Cortex of kidney (tissue), 1 donor: ENCODE measurements at places on chromosomes 12 and 14.

GRCh38 chr12:49304161-49304560 lies 9.2 kb downstream of the PRPH start:
- no peak for DNase-seq

DNA sequence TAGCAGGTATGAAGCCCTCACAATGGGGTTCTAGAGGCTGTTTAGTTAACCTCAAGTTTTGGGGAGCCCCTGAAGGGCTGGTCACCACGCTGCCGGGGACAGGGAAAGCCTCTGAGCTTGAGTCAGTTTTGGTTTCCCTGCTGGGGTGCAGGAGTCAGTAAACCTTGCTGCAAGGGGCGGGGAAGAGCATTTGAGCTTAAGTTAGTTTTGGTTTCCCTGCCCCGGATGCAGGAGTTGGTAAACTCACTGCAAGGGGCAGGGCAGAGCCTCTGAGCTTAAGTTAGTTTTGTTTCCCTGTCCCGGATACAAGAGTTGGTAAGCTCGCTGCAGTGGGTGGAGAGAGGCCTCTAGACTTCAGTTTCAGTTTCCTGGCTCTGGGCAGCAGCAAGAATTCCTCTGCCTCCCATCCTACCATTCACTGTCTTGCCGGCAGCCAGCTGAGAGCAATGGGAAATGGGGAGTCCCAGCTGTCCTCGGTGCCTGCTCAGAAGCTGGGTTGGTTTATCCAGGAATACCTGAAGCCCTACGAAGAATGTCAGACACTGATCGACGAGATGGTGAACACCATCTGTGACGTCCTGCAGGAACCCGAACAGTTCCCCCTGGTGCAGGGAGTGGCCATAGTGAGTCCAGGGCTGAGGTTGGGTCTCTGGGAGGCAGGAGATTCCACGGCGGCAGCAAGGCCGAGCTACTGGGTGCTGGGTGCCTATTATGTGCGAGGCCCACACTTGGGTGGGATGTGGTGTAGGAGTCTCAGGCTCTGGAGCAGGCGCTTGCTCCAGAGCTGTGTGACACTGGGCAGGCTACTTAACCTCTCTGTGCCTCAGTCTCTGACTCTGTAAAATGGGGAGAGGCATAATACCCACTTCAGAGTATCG lies at the start of gene OAS2:
OAS2 (plus strand) TSS at position 357 of the 878 bp plus-strand sequence; CDS start at position 447, 90 bp downstream.
- no peak for DNase-seq

GRCh38 chr12:42996869-42997431 lies 407.4 kb upstream of the PRICKLE1 start:
- no peak for DNase-seq

GRCh38 chr12:101927036-101927435 lies 49.7 kb downstream of the DRAM1 start:
- no peak for DNase-seq

DNA sequence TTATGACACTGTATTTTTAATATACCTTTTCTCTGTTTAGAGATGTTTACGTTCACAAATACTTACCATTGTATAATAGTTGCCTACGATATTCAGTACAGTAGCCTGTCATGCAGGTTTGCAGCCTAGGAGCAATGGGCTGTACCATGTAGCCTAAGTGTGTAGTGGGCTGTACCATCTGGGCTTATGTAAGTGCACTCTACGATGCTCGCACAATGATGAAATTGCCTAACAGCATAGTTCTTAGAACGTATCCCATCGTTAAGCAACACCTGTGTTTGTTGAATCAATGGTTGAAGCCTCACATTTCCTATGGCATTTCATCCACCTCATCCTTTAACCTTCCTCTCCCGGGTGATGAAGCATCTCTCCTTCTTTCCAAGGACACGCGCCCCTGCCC lies 12.5 kb upstream of the EML1 start:
- no peak for DNase-seq

- DNase-seq: no peak
Measured at GRCh38 chr12:101305226-101305779, 25.4 kb downstream of the UTP20 start.

- DNase-seq: no peak
Measured at GRCh38 chr12:106736051-106736957, 38.2 kb upstream of the RIC8B start.

GRCh38 chr12:88202500-88202899 lies 60.4 kb downstream of the TMTC3 start:
- DNase-seq: no peak

DNA sequence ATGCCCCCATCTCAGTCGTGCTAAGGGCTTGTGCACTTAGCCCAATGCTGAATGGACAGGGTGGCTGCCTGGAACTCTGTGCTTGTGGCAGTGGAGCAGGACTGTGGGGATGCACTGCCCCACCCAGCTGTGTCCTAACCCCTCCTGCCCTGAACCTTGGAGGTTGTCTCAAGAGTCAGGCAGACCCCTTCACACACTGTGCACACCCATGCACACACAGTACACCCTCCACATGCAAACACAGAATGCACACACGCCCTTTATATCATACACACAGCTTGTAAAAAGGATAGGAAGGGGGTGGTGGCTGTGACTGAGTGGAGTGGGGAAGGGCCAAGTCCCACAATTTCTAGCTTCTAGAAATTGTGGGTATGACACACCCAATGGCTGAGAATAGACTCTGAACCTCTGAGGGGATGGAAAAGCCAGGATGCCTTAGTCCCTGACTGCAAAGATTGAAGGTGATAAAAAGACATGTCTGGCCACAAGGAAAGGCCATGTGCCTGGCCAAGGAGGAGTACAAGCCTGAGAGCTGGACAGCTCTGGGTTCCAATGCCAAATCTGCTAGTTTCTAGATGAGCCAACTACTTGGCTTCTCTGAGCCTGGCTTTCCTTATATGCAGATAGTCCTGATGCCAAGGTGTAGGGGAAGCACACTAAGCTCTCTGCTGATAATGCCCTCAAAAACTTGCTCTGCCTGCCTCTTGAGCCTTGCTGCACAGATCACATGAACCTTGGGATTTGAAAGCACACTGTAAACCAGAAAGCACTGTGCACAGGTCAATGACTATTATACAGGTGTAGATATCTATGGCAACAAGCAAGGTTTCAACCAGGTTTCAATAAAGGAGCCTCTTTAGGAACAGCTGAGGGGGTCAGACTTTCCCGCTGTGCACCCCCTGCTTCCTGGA lies 8.4 kb downstream of the KRT8 start:
- no peak for DNase-seq

DNA sequence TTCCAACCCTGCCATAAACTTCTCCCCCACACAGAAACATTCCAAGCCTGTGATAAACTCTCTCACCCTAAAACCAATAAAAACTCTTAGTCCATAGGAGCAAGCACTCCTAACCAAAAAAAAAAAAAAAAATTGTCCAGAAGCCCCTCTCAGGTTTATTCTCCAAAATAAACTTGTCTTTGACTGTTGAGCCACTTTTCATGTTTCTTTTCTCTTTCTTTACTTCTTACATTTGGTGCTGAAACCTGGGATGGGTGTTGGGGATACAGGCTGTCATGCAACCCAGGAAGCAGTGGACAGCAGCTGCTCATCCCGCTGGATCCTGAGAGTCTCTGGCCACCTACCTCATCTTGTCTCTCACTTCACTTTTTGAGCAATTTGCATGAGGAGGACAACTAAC lies 2.0 kb upstream of the ADAM20 start:
- no peak for DNase-seq

GRCh38 chr12:132056951-132057350 lies 87.2 kb downstream of the DDX51 start:
- no peak for DNase-seq

DNA sequence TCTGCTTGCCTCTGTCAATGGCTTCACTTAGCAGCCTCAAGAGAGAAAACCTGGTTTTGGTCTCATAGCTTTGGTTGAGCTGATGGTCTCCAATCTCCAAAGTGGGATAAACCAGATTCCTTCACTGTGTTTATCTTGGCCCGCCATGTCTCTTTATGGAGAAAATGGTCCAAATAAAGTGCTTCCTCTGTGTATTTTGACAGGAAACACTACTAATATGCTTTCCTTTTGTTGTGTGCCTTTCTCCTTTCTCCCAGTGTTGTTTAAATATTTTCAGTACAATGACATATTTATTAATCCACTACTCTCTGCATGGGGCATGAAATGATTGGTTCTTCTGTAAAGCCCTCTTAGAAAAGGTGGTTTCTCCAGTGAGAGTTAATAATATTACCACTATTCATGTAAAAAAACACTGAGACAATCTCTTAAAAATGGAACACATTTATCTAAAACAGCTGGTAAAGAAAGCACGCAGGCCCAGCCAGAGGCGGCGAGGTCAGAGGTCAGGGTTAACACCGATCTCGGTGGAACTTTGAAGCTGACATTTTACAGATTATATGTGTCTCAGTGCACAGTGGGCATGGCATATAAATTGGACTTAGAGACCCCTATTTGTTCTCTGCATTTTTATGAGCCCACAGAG lies 24.2 kb downstream of the TMEM30B start:
- no peak for DNase-seq

DNA sequence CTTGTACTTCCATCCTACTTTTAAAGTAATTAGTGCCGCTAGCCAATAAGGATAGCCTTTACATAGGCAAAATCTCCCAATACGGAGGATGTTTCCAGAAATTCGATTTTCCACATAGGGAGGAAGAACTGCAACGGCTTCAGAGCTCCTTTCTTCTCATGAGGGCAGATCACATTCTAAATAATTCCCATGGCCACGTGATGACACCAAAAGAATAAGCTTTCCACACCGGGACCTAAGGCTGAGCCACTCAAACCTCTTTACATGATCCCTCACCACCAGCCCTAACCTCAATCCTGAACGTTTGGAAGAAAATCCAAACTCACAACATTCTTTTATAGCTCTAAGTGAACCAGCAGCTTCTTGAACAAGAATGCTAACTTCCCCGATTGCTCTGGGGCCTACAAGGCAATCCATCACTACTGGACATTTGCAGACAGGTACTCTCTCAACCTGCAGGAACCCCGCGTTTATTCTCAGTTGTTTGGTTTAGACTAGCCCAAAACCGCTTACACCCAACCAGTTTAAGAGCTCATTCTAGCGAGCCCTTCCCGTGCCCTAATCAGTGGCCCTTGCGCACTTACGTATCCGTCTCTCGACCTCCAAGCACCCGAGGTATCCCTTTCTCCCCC lies 884 bp downstream of the CAPRIN2 start:
- no peak for DNase-seq

DNA sequence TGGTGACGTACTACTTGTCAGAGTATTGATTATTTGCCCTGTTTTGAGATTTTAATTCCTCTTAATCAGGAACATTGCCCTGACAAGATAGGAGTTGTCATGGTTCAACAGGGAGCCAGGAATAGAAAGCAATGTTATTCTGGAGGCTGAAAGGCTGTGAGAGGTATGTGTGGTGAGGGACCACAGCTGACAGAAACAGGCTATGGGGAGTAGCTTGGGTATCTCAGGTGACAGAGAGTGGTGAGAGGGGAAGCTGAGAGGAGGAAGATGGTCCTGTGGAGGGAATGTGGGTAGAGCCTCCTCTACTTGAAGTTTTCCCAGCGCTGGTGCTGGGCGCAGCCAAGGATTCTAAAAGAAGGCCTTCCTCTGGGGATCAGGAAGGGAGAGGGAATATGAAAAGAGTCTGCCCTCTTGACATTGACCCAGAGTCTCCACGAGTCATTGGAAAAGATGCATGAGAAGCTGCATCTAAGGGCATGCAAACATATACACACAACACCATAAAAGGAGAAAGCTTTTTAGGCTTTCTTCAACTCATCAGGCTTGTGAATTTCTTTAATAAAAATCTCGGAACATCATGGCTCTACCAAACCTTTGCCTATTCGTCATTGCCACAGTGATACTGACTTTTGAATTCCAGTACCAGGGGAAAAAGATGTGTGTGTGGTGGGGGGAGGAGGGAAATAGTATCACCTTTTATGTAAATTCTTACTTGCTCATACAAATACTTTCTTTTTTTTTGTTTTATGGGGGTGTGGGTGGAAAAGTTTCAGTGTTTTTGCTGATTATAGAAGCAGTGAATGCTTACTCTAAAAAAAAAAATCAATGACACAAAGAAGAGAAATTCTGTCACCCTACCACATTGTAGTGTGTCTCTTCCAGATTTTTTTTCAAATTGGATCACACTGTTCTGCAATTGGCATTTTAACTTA lies 39.9 kb upstream of the DHRS7 start:
- no peak for DNase-seq

DNA sequence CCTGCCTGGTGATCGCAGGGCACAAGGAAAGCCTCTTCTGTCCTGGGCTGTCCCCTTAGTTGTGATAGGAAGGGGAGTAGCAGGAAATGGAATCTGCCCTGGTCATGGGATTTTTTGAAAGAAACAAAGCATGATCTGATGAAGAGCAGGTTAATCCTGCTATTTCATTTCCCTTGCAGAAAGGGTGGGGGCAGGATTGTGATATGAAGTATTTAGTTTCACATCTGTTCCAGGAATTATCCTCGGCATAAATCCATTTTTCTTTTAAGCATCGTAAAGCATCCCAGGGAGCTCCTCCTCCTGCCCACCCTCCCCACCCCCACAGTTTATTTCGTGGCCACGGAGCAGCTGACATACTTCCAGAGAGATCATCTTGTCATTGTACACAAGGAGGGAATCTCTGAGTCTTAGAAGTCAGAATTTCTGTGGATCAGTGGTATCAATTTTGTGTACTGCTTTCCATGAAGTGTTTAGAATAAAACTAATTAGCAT lies 53.1 kb downstream of the TGFB3 start:
- no peak for DNase-seq

DNA sequence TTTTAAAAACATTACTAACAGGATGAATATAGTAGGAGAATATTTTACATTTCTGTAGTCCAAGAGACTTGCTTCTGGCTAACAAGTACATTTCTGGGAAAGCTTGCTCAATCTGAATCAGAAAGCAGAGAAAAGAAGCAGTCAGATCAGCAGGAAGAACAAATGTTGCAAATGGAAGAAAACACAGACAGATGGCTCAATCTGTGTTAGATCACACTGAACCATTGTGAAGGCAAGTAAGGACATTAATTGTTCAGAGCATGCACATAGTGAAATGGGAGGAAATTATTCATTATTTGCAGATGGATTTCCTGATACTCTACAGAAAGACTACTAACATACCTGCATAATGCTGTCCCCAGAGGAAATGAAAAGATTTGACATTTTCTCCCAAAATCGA lies 65.2 kb upstream of the CNOT2 start:
- DNase-seq: no peak

DNA sequence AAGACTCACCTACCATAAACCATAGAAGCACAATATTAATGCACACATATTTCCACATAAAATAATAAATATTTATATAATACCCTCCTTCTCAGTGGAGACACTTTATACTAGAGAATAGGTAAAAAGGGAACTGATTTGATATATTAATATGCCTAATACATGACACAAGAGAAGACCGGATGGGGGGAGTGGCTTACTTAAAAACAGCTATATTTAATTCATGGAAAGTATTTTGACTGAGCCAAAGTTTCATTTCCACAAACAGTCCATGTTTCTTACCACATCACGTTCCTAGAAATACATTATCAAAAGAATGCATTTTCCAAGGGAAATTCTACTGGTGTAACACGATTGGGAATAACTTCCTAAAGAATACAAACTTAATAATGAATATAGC lies 63.4 kb downstream of the ITPR2 start:
- no peak for DNase-seq

- DNase-seq: no peak
Measured at GRCh38 chr12:117034249-117034648, 65.0 kb downstream of the TESC start.

GRCh38 chr12:95663525-95663924 lies 112.2 kb upstream of the USP44 start:
- no peak for DNase-seq
